GM12865 (cell line): ENCODE measurements at places on chromosomes 1 and 21.

- DNase-seq = peak; percentile 35
These were observed 12.0 kb downstream of the ALDH9A1 start for GRCh38 chr1:165686121-165686970.

DNA sequence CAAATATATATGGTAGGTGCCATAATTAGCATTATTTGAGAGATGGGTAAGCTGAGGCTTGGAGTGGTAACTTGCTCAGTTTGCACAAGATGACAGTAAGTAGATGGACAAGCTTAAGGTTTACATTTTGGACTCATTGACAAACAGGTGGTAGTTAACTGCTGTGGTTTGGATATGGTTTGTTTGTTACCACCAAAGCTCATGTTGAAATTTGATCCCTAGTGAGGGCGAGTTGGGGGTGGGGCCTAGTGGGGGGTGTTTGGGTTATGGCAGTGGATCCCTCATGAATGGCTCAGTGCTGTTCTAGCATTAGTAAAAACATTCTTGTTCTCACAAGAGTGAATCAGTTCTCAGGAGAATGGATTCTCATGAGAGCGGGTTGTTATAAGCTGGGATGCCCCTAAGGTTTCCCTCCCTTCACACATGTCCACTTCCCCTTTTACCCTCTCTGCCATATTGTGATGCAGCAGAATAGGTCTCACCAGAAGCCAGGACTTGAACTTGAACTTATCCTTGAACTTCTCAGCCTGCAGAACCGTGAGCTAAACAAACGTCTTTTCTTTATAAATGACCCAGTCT, 6.6 kb upstream of the PRRX1 start:
- peak; percentile 60 for DNase-seq

GRCh38 chr1:196738730-196739129, 35.9 kb upstream of the CFHR3 start:
- no peak for DNase-seq

- DNase-seq = no peak
These were observed 510.2 kb upstream of the USP24 start for GRCh38 chr1:55725378-55725777.

DNA sequence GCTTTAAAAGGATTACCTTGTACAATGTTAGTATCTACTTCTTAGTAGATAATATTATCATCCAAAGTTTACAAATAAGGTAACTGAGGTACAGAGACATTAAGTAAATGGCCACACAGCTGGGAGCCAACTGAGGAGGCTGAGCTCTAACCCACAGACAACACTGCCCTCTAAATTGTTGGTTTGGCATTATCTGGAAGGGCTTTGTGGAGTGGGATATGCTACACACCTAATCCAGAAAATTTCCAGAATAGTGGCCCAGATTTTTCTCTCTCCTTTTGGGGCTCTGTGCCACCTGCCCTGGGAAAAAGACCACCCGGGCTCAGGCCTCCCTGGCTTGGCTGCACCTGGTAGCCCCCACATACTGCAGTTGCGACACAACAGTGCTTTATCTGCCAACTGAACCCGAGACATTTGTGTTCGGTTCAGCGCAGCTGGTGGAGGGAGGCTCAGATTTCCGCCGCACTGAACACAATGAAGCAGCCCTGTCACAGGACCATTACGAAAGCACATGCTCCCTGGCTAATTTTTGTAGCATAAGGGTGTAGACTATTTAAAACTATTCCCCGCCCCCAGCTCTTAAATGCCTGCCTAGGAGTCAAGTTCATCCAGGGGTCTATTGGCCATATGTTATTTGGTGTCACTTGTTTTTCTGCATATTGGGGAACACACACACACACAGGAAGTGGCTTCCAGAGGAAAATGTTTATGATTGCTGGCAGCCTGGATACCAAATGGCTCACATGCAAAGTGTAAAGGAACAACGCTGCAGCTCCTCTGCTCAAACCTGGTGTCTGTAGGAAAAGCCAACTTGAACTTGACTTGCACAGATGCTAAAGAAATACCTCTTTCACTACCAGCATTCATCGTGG, 92.3 kb upstream of the ESRRG start:
- no peak for DNase-seq

GRCh38 chr1:227058321-227058751, 118.2 kb downstream of the COQ8A start:
- DNase-seq = no peak
